Activated T-cell treated with anti-CD3 and anti-CD28 coated beads, Interleukin-2, amount 50 U/mL, for 1 hour (primary cell): ENCODE measurements at places on chromosomes 16 and 17.

DNA sequence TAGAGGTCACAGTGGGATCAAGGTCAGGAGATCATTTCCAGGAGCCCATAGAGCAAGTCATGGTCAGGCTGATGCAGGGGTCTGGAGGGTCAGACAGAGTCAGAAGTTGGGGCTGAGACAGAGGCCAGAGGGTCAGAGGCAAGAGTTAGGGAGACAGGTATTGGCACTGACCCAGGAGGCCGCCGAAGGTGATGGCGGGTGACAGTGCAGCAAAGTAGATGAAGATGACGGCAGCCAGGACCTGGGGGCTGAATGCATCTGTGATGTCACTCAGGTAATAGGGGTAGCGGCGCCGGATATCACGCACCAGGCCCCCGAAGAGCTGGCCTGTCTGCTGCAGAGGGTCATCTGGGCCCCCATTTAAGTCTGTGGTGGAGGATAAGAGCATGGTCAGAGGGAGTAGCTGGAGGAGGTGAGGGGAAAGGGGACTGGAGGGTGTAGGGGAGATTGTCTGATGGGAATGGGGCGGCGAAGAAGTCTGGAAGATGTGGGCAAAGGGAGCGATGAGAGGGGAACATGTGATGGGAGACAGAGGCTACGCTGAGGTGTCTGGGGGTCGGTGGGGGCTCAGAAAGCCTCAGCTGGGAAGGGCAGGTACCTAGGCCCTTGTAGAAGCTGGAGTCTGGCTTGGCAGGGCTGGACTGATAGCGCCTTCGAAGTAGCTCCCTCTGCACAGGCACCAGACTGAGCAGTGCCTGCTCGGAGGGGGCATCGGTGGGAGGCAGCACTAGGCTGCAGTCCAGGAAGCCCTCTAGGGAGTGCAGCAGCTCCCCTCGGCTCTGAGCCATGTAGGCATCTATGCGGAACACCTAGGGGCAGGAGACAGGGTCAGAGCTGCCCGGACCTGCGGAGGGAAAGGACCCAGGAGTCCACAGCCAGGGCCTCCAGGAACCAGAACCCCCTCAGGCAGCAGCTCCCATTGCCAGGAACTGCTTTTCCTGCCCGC is 9.8 kb downstream of the SLC4A1 start:
- no peak for DNase-seq

GRCh38 chr16:27429981-27430441 is 28.0 kb downstream of the IL21R start:
- DNase-seq, result peak; percentile 21

GRCh38 chr17:50314456-50315011 is 31.4 kb upstream of the XYLT2 start:
- no peak for DNase-seq

- DNase-seq, result no peak
These were observed 260.3 kb downstream of the STX8 start for GRCh38 chr17:9315360-9315759.

DNA sequence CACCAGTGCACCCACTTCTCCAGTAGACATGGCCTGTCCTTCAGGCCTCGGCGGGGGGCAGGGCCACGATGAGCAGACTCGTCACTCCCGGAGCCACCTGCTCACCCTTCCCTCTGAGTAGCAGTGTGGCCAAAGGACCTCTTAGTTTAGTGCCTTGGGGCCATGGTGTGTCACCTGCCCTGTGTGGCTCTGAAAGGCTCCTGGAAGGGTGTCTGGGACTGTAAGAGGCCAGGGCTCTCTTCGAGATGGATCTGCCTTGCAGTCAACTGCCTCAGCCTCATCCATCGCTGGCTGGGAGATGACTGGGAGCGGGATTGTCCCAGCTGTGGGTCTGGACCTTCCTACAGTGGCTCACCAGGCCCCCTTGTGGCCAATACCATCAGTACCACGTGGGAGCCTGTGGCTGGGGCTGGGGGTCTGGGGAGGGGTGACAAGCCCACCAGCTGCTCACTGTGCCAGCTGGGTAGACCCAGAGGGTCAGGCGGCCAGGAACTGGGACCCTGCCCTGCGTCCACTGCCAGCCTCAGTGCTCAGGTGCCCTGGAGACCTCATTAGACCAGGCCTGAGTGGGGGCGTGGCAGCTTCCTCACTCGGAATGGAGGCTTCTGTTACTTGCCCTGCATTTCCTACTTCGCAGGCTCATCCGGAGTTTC is 133.4 kb downstream of the OR1D5 start:
- peak; percentile 40 for DNase-seq

- DNase-seq, result peak; percentile 36
These were observed 878 bp downstream of the TRIM72 start for GRCh38 chr16:31214708-31215286.

DNA sequence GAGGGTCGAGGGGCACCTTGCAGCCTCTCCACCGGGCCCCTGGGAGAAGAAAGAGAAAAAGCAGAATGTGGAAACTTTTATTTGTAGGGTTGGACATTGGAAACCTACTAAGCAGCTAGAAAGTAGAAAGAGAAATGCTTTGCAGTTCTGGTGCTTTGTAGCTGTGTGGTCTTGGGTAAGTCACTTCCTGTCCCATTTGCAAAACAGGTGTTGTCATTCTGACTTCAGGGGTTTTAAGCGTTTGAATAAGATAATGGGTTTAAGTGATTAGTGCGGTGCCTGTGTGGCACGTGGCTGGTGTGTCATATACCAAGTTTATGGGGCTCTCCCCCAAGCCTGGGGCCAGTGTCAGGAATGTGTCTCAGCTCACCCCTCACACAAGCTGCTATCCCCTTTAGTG is 1.6 kb downstream of the CA4 start:
- no peak for DNase-seq

GRCh38 chr16:85437166-85438052 is 175.7 kb upstream of the GSE1 start:
- DNase-seq, result no peak

DNA sequence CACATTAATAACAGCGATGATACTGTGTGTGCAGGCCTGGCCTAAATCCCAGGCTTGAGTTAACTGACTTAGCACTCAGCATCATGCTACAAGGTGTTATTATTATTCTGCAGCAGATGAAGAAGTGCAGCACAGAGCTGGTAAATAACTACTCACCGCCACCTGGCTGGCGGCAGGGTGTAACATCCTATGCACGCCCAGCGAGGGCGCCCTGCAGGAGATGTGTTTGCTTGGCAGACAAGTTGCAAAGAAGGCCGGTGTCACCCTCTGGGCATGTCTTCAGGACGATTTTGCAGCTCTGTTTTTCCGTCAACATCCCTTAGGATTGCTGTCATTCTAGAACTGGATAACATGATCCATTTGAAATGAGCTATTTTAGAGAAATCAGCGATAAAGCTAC is 30.1 kb downstream of the DNAH9 start:
- no peak for DNase-seq

GRCh38 chr17:19315104-19315503 is 47.4 kb downstream of the B9D1 start:
- DNase-seq, result no peak

DNA sequence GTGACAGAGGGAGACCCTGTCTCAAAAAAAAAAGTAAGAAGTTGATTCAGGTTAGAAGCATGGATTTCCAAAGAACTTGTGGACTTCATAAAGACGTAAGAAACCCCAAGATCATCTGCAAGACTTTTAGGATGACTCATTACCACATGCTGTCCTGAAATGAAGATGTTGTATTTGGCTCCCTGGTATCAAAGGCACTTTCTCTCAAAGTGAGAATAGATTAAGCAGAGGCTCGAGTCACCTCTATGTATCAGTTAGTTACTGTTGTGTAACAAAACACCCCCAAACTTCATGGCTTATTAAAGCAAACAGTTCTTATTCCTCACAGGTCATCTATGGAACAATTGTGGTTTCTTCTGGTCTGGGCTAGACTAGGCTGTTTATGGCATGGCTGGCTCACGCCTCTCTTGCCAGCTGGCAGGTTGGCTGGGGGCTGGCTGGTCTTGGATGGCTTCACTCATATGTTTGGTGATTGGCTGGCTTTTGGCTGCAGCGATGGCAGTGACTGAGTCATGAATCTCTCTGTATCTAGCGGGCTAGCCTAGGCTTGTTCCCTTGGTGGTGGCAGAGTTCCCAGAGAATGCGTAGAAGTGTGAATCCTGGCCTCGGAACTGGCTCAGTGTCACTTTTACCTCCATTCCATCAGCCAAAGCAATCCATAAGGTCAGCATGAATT is 60.4 kb upstream of the MSI2 start:
- DNase-seq, result no peak

DNA sequence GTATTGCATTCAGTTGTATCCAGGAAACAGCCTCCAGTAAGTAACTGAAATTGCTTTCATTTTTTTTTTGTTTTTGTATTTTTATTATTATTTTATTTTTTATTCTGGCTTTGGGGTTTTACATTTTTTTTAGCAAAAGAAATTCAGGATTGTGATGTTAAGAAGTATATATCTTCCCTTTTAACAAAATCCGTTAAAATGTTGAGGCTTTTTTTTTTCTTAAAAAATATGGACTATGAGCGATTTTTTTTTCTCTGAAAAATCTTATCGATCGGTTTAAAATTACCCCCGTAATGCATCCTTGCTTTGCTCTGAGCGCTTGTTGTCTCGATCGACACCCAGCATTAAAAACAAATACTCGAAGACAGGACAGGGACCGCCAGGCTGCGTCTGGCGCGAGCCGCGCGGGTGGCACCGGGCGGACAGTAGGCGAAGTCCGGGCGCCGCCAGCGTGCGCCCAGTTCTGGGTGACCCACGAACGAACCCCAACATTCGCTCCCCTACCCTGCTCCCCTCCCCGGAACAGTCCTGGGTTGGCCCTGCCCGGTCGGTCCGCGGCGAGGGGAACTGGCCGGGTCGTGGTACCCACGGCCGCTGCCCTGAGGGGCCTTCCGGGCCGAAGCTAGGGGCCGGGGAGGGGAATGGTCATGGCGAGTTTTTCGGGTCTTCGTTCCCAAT is 482 bp downstream of the BAHCC1 start:
- DNase-seq, result no peak

DNA sequence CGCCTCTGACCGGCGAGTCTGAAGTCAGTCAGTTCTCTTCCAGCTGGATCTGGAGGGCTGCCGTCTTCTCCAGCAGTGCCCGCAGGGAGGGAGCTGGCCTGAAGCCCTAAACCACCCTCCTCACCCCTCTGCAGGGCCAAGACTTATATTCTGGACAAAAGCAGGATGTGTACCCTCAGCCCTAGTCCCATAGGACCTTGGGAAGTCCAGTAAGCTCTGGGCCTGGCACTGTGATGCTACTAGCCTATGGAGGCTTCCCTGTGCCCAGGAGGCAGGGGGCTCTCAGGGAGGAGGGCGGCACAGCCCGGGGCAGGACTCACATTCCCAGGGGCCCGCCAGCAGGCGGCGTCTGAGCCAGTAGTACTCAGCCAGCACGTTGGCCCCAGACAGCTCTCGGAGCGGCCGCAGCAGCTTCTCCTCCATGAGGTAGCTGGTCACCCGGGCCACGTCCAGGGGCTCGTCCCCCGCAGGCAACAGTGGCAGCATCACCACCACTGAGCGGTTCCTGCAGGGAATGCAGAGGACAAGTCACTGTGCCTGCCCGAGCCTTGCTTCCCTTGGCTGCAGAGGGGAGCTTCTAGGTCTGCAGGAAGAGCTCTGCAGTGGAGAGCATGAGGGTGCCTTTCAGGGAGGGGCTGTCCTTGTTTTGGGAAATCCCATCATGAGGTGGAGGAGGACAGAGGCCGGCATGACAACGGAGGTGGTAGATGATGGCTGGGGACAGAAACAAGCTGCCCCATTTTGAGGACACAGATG is 41.7 kb downstream of the RMI2 start:
- DNase-seq, result no peak

DNA sequence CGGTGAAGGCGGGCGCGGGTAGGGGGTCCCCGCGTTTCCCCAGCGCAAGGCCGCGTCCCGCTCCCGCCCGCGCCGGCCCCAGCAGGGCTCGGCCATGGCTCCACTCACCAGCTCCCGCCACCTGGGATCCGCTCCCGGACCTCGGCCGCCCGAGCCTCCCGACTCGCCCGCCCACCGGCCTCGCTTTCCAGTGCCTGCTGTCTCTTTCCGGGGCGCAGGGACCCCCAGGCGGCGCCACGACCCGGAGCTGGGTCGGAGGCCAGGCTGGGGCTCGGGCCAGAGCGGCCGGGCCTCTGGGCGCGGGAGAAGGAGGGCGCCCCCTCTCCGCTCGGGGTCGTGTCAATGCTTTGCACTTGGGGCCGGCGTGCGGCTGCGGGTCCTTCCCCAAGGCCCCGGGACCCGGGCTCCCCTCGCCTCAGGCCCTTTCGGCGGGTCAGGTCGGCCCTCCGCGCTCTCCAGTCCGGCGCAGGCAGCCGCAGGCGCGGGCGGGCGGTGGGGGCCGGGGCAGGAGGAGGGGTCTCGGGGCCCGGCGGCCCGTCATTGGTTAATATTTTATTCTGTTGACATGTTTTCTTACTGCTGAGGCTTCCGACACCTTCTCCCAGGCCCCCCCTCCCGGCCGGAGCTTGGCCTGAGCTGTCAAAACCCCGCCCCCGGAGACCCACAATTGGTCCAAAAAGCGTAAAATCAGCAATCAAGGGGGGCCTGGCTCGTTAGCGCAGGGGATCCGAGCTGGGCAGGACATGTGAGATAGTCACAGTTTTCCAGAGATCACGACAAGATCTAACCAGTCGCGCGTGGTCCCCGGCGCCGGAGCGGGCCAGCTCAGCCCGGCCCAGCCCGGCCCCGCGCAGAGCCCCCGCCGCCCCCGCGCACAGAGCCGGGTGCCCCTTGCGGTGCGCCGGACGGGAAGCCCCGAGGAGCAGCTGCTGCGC is at the start of gene TBX2:
TSS of gene TBX2 (plus strand) at position 713 of the 935 bp plus-strand sequence. CDS start 334 bp downstream, outside the sequence.
- DNase-seq, result no peak

GRCh38 chr17:64411999-64412771 is 21.5 kb upstream of the PECAM1 start:
- no peak for DNase-seq
